ENCODE measurements at places on chromosomes 13 and 19.
A peak's percentile ranks its signal among the peaks of the same experiment; 100 is the strongest.

DNA sequence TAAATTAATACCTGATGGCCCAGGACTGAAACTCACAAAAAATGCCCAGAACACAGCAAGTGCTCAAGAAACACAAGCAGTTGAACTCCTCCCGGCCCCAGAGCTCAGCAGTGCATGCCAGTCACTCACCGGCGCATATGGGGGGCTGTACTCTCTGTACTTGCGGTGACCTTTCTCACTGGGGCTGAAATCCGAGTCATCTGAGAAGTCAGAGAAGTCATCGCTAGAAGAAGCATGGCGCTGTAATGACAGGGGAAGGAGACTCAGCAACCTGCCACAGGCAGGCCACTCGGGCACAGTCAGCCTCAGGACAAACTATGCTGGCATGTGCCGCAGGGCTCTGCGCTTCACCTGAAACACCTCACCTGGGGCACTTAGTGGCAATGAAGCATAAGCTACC is 19.7 kb downstream of the ZC3H4 start:
- no peak for DNase-seq

DNA sequence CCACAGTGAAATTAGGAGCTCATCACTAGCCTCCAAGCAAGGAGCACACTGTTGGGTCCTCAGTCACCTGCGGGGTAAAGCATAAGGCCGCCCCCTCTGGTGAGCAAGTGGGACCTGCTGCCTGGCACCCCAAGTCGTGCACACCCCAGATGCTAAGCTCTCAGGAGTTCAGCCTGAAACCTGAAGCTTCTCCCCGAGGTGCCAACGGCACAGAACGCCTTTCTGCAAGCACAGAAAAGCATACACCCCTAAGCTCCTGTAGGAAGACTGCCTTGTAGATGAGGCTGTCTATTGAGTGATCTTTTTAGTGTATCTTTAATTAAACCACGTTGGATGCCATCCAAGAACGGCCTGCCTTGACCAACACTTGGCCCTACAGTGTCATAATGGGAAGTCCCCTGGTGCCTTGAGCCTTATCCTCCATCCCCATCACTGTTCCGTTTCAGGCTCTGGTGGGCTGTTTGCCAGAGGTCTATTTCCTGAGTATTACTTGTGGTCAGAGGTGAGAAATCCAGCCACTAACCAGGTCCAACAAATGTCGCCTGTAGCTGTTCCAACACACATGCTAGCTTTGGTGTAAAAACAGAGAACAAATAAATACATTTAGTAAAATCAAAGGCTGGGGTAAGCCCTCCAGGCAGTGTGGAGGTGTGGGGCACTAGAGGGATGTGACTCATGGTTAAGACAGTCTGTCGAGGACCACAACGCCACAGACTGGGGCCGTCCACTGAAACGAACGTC is 44.8 kb downstream of the C13orf42 start:
- DNase-seq = no peak

DNA sequence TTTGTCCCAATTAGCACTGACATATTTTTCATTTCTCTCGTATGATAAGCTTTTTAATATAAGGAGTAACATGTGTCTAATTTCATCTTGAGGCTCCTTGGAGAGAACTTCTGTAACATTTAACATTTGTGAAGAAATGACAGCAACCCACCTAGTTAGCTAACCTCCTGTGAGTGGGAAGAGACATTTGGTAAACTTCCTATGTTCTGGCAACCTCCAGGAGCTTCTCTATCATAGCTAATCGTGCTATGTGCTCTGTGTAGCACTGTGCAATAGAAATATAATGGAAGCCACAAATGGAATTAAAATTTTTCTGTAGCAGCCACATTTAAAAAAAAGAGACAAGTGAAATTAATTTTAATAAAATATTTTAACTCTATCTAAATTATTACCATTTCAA is 5.4 kb upstream of the OLFM4 start:
- DNase-seq = no peak

DNA sequence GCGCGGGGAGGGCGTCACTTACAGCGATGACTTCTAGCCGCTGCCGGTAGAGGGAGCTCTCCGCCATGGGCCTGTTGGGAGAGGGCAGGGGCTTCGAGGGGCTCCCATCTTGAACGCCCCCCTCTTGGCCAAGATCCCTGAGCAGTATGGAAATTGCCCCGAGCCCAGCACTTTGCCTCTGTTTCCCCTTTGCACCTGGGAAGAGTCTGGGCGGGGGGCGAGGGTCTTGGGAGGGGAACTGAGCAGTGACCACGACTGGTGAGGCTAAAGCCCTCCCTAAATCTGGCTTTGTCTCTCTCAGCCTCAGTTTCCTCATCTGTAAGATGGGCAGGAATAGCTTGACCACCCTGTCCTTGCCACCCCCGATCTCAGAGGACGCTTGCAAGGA is 2.8 kb downstream of the PALM3 start:
- DNase-seq = peak; percentile 21

DNA sequence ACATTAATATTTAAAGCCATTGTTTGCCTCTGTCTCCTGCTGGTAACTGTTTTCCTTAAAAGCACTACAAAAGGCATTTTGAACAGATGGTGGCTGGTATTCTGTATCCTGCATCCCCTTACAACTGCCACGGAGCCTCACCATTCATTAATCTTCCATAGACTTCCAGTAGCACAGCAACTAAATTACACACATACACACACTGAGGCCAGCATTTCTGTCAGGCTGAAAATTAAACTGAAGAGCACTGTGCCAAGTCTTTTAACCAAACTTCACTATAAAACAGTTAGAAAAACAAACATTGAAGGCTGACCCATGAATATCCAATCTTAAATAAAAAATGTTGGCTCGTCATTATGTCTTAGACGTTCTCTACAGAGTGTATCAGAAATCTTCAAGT is 697.8 kb downstream of the DACH1 start:
- DNase-seq = no peak

GRCh38 chr19:12133069-12133468 is 7.1 kb downstream of the ZNF20 start:
- DNase-seq = no peak

DNA sequence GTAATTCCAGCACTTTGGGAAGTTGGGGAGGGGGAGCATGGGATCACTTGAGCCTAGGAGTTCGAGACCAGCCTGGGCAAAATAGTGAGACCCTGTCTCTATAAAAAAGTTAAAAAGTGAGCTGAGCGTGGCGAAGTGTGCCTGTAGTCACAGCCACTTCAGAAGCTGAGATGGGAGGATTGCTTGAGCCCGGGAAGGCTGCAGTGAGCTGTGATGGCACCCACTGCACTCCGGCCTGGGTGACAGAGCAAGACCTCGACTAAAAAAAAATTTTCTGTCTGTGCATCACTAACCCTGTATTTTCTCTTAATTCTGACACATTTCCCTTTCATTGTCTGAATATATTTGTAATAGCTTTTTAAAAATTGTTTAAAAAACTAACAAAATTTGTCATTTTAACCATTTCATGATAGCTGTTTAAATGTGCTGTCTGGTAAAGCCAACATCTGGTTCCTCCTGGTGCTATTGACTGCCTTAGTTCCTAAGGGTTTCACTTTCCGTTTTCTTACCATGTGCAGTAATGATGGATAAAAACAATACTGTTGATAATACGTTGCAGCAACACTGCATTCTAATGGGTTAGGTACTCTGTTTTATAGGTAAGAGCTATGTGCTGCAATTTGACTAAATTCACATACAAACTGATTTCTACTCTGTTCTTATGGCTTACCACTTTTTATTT is 29.7 kb downstream of the LATS2 start:
- DNase-seq = no peak

DNA sequence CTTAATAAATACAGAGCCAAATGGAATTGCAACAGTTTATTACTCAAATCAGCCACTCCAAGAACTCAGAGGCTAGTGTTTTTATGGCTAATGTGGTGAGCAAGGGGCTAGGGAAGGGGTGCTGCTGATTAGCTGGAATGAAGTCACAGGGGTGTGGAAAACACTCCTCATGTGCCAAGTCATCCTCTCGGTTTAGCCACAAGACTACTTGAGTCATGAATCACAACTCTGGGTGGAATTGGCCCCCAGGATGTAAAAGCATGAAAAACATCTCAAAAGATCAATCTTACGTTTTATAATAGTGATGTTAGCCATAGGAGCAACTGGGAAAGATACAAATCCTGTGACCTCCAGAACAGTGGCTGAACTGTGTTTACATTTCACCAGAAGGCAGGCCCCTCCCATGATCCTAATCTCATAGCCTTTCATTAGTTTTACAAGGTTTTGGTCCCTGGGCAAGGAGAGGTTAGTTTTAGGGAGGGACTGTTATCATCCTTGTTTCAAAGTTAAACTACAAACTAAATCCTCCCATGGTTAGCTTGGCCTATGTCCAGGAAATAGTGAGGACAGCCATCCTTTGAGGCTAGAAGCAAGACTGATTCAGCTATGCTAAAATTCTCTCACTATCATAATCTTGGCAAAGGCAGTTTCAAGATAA is 2020.1 kb upstream of the PCDH20 start:
- DNase-seq = no peak

- DNase-seq = no peak
Measured at GRCh38 chr13:114212158-114212495, 22.6 kb upstream of the CDC16 start.

GRCh38 chr19:30545752-30546151 is 173.6 kb downstream of the ZNF536 start:
- no peak for DNase-seq

DNA sequence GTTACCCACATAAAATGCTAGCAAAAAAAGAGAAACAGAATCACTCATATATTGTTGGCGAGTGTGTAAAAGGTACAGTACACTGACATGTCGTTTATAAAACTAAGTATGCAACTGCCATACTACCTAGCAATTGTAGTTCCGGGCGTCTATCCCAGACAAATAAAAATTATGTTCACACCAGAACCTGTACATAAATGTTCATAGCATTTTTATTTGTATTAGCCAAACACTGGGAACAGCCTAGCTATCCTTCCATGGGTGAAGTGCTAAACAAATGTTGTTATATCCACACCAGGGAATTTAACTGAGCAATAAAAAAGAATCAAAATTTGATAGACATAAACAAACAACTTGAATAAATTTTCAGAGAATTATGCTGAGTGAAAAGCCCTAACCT is 28.9 kb upstream of the POSTN start:
- no peak for DNase-seq

- no peak for DNase-seq
Measured at GRCh38 chr19:14116918-14117578, 514 bp downstream of the PRKACA start.

DNA sequence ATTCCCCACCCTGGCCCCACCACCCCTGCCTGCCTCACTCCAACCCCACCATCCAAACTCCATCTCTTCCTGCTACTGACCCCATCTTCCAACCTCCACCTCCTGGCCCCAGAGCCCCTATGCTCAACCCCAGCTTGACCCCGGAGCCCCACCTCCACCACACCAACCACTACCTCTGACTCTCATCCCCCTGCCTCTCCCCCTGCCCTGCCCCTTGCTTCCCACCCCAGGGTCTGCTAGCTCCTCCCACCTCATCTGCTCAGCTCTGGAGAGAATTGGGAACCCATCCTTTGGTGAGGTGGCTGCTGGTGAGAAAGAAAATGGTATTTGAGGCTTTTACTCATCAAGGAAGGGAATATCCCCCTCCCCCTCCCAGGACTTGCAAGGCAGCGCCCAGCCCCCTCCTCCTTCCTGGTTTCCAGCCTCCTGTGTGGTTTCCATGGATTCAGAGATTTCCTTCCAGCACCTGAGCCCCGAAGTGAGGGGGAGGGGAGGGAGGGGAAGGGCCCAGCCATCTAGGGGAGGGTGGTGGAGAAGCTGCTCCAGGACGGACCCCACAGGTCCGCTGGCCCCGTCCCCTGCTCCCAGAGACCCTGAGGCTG is 11.4 kb upstream of the PEPD start:
- DNase-seq = no peak

GRCh38 chr13:113907635-113908617 is 44.0 kb upstream of the GAS6 start:
- DNase-seq = no peak

DNA sequence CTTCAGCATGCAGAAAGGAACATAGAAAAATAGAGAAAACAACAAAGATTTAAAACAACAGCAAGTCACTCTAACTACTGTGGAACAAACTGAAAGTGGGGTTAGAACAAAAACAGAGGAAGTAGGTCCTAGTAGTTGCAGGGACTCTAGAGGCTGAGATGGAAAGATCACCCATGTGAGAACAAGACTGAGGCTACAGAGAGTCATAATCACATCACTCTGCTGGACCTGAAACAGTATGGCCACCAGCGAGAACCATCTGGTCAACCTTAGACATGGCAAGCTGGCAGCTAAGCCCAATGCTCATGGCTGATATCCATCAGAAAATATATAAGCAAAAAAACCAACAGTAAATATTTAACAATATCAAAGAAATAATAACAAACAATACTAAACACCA is 35.8 kb upstream of the ZNF724 start:
- no peak for DNase-seq

DNA sequence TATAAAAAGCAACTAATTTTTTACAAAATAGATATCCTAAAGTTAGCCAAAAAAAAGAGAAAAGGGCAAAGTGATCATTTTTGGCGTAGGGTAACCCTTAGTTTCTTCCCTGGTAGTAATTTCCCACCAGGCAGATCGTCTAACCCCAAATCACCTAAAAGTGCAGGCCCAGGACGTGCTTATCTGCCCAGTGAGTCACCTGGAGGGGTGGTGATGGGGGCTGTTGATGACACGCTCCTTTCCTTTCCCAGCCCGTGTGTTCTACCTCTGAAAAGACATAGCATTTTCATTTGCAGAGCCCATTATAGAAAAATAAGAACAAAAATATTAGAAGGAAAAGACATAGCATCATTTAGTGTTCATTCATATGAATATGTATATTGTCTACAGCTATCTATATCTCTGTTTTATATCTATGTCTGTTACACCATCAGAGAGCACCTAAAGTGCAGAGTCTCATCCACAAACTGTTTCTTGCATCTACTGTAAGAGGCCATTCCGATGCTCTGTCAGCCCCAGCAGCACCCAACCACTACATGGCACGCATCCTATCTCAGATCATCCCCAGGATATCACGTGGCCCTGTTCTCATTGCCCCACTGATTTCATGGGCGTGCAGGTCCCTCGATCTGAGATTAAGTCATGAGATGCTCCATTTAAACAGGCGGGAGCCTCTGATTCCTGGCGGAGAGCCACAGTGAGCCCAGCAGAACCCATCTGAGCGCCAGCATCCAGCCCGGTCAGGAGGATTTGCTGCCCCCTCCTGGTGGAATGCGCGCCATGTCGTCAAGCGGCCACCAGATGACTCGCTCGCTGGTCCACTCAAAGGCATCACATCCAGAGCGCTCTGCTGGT is 8.5 kb upstream of the LILRB3 start:
- peak; percentile 79 for DNase-seq

DNA sequence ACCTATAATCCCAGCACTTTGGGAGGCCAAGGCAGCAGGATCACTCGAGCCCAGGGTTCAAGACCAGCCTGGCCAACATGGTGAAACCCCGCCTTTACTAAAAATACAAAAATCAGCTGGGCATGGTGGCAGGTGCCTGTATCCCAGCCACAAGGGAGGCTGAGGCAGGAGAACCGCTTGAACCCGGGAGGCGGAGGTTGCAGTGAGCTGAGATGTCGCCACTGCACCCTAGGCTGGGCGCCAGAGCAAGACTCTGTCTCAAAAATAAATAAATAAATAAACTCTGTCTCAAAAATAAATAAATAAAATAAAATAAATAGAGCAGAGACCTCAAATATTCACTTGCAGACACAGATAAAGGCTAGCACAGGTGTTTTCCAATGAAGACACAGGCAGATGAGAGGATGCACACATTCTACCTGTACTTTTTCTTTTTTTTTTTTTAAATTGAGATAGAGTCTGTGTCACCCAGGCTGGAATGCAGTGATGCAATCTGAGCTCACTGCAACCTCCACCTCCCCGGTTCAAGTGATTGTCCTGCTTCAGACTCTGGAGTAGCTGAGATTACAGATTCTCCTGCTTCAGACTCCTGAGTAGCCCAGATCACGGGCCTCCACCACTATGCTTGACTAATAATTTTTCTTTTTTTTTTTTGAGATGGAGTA is 2.7 kb upstream of the RPS16 start:
- no peak for DNase-seq

Measured in naive thymus-derived CD8-positive, alpha-beta T cell (primary cell).